C1 segment of cervical spinal cord (tissue), 14 donors: ENCODE measurements at places on chromosomes 7 and 10.

- peak; percentile 76 for DNase-seq
These were observed 50.8 kb downstream of the ZRANB1 start for GRCh38 chr10:124992462-124993344.

DNA sequence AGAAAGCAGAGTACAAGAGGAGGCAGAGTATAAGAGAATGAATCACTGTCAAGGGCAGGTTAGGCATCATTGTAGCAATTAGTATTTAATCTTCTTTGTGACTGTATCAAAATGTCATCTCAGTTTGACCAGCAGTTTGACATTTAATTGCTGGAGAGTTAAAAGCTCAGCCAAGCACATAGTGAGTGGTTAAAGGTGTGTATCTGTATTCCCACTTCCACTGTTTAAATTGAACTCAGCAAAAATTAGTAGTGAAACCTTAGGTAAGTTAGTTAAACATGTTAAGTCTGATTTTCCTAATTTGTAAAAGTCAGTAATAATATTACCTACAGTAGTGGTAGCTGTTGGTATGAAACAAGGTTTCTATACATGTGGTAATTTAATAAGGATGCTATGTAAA lies 296.4 kb upstream of the MBL2 start:
- DNase-seq: no peak

DNA sequence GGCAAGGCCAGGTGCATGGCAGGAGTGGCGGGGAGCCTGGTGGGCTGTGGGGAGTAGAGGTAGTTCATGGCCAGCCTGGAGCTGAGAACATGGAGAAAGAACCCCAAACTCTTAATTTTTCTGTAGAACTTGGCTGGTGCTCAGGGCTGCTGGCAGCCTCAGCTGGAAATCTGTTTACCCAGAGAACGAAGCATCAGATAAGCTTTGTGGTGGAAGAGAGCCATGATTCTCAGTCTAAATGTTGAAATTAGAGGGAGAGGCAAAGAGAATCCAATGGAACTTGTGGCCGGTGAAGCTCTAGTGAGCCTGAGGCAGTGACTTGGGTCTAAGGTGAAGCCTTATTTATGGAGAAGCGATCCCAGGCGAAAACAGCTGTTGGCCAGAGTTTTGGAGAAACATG lies 126.4 kb downstream of the CCDC3 start:
- peak; percentile 11 for DNase-seq

DNA sequence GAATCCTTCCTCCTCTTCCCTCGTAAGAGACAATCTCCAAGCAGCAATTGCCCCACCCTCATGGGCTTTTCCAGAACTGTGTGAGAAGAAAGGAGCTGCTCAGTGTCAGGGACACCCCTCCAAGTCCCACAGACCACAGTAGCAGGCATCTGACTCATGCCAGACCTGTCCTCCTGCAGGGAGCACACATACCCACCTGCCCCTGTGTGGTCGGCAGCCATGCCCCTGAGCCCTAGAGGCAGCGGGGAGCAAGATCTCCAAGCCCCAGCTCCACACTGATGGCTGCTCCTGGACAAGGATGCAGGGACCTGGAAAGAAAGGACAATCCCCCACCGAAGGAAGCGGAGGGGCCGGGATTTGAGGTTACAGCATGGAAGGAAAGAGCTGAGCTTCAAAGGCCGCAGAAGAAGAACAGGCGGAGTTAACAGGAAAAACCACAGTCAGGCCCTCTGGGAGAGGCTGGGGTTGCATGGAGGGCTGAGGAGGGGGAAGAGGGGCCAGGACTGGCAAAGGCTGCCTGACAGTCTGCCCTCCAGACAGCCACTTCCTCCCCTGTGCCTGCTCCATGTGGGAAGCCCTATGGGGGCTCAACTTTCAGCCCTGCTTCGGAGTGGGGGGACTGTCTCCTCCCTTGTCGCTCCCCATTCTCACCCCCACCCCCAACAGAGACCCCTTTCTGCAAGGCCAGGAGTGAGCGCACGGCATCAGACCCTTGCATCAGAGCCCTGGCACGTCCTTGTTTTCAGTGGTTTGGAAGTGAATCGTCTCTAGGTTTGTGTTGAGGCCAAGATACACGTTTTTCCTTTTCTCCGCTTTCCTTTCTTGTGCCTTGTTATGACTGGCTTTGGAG lies 46.8 kb downstream of the ASB13 start:
- no peak for DNase-seq

DNA sequence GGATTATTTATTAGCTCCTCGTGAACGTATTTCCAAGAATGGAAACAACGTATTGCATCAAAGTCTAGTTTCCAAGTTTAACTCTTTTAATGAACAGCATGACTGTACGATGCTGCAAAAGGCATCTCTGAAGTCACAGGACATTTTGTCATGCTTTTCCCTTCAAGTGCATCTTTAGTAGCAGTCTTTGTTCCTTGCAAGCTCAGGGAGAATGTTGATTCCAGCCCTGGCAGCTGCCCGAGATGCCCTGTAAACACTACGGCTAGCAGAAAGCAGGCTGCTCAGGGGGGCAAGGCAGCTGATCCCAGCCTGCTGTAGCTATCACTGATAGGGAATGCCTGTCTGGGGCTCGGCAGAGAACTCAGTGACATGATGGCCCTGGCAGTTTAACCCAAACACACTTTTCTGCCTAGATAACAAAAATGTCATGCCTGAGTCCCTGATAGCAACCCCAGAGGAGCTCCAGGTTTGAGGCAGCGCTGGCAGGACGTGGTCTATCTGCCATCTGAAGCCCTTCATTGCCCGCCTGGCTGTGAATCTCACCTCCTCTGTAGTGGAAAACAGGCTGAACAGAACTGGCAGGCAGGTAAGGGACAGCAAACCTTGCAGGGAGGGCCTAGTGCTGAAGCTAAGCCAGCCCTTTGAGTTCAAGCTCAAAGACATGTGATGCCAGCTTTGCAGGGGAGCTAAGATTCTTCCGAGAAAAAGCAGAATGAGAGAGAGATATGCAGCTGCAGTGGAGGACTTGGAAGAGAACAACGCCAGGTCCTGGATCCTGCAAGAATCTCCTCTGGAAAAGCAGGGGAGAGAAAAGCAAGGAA lies 264.6 kb downstream of the SNX10 start:
- DNase-seq: no peak

- DNase-seq: no peak
These were observed 134.4 kb upstream of the FAM3C start for GRCh38 chr7:121530227-121531174.

DNA sequence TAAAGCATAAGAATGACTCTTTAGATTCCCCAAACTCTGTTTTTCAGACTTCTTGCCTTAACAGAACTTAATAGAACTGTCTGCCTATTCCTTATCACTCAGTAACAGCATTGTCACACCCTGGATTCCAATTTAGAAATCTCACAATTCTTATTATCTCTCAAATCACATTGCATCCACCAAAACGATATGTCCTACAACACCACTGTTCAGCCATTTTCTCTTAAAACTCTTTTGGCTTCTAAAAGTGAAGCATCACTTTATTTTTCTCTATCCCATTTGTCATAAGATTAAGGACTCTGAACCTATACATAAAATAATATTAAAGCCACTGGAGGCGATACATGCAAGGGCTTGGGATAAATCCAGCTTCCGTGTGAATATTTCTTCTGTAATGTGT lies 1.2 kb upstream of the CPED1 start:
- DNase-seq: no peak

- DNase-seq: no peak
These were observed 301.9 kb downstream of the CDK14 start for GRCh38 chr7:90897961-90898469.

GRCh38 chr7:87223666-87224065 lies 4.1 kb upstream of the TMEM243 start:
- DNase-seq: no peak

DNA sequence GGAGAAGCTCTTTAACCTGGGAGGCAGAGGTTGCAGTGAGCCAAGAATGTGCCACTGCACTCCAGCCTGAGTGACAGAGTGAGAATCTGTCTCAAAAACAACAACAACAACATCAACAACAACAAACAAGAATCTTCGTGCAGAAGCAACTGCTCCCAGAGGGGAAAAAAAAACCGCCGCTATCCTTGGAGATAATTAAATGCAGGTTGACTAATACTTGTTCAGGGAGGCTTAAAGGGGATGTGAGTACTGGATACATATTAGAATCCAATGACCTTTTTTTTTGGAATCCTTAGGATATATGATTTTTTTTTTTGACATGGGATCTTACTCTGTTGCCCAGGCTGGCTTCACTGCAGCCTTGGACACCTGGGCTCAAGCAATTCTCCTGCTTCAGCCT lies 89.6 kb upstream of the FAM171A1 start:
- no peak for DNase-seq

- no peak for DNase-seq
These were observed 51.3 kb downstream of the HIP1 start for GRCh38 chr7:75687246-75688088.
